Mesangial cell (primary cell): ENCODE measurements at places on chromosomes 4 and X. TPM values are rescaled to one million over a fixed set of nuclear protein-coding genes. Genes with fewer than 3 reads are reported as not detected.

EXOC1 gene
- total RNA-seq = 15.6 and 28.5 TPM in 2 replicates

ERAS gene
- not detected in 2 replicates for total RNA-seq

WDR17 gene
- 0.98 and 1.3 TPM in 2 replicates for total RNA-seq

SUPT20HL1 gene
- total RNA-seq = not detected in 2 replicates

CYLC1 gene
- total RNA-seq = not detected in 2 replicates

NKRF gene
- 4.8 and 5.7 TPM in 2 replicates for total RNA-seq

SHISA3 gene
- 0.13 and 0.81 TPM in 2 replicates for total RNA-seq

HPSE gene
- total RNA-seq = 1.3 and 1.6 TPM in 2 replicates

CDS1 gene
- total RNA-seq = 1.6 and 2.3 TPM in 2 replicates

RPS6KA6 gene
- 1.3 TPM in 2 replicates for total RNA-seq

TMPRSS11D gene
- not detected in 2 replicates for total RNA-seq

GCNA gene
- 0.63 and 0.65 TPM in 2 replicates for total RNA-seq

GAB1 gene
- 5.1 and 8.7 TPM in 2 replicates for total RNA-seq

EBP gene
- total RNA-seq = 71.2 and 154 TPM in 2 replicates

IL2RG gene
- total RNA-seq = not detected in 2 replicates

ARHGAP36 gene
- not detected in 2 replicates for total RNA-seq

KLHL34 gene
- total RNA-seq = under 0.01 TPM in 1 of 2 replicates, not detected in the other

BBS12 gene
- 1.1 and 3.9 TPM in 2 replicates for total RNA-seq

CXorf65 gene
- total RNA-seq = not detected in 2 replicates

CSN3 gene
- not detected in 2 replicates for total RNA-seq

SPATA18 gene
- 4.6 and 8.1 TPM in 2 replicates for total RNA-seq
